Activated naive CD8-positive, alpha-beta T cell treated with anti-CD3 and anti-CD28 coated beads, Interleukin-2, amount 10 ng/mL, durations not matched to agents 7 days and 5 days (primary cell): ENCODE measurements at places on chromosomes 11 and 22. TPM values are rescaled to one million over a fixed set of nuclear protein-coding genes. Genes with fewer than 3 reads are reported as not detected.

DNA sequence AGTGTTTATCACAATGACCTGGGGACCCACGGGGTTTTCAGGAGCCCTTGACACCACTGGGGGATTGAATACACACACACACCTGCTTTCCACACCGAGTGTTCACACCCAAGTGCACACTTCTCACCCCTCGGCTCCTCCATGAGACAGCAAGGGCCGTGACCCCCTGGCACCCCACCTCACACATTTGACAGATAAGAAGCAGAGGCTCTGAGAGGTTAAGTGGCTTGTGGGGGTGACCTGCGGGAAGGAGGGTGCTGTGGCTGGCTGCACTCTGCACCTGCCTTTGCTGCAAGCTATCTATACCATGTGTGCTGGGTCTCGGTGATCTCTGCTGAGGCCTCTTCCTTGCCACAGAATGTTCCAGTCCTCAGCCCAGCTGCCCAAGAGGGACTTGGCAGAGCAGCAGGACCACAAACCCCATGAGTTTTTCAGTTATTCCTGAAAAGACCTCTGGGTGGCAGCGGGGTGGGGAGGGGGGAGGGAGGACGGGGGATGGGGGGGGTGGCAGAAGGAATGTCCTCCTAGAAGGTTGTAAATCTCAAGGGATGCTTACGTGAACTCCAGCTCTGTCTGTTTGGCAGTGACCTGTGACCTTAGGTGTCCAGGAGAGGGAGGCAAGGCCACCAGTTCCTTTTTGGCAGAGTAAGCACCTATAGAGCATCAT, 47.9 kb upstream of the RFPL3 start:
- H3K27ac ChIP-seq, result no peak overlapping the region
- H3K4me1 ChIP-seq, result no peaks in the 10 kb centered on the region

GRCh38 chr11:101889767-101890166, 25.0 kb upstream of the CEP126 start:
- no peaks in the 10 kb centered on the region for H3K36me3 ChIP-seq
- H3K4me3 ChIP-seq, result no peak overlapping the region
- peaks cover 13% of the 10 kb centered on the region for H3K27me3 ChIP-seq
- H3K4me1 ChIP-seq, result no peaks in the 10 kb centered on the region
- no peak overlapping the region for H3K27ac ChIP-seq

GRCh38 chr11:75277991-75278790, 37.6 kb downstream of the TPBGL start:
- peaks cover 26% of the 10 kb centered on the region for H3K36me3 ChIP-seq
- H3K27me3 ChIP-seq, result no peaks in the 10 kb centered on the region
- H3K4me1 ChIP-seq, result peaks cover 36% of the 10 kb centered on the region

RASD2 gene
- not detected for total RNA-seq

DNA sequence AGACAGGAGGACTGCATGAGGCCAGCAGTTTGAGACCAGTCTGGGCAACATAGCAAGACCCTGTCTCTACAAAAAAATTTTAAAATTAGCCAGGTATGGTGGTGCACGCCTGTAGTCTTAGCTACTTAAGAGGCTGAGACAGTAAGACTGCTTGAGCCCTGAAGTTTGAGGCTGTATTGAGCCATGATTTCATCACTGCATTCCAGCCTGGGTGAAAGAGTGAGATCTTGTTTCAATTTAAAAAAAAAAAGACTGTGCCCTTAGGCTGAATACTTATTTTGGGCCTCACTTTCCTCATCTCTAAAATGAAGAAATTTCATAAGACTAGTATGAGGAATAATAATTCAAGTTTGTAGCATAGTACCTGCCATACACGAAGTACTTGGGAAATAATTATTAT, 6.9 kb downstream of the AQP11 start:
- H3K4me3 ChIP-seq, result no peak overlapping the region
- no peaks in the 10 kb centered on the region for H3K36me3 ChIP-seq
- no peak overlapping the region for H3K27ac ChIP-seq
- DNase-seq, result no peak
- H3K27me3 ChIP-seq, result no peaks in the 10 kb centered on the region
- no peaks in the 10 kb centered on the region for H3K4me1 ChIP-seq

DAGLA gene
- 0.14 TPM for total RNA-seq

GRCh38 chr11:72776844-72777754, 16.7 kb downstream of the STARD10 start:
- no peak for DNase-seq
- peaks cover 9% of the 10 kb centered on the region for H3K27me3 ChIP-seq
- H3K4me3 ChIP-seq, result no peak overlapping the region
- H3K36me3 ChIP-seq, result no peaks in the 10 kb centered on the region
- H3K27ac ChIP-seq, result no peak overlapping the region
- peaks cover 15% of the 10 kb centered on the region for H3K4me1 ChIP-seq

GRCh38 chr11:120698918-120699317, 187.4 kb downstream of the GRIK4 start:
- no peaks in the 10 kb centered on the region for H3K4me1 ChIP-seq
- no peaks in the 10 kb centered on the region for H3K36me3 ChIP-seq
- no peak overlapping the region for H3K27ac ChIP-seq
- no peak for DNase-seq
- H3K4me3 ChIP-seq, result no peak overlapping the region

DNA sequence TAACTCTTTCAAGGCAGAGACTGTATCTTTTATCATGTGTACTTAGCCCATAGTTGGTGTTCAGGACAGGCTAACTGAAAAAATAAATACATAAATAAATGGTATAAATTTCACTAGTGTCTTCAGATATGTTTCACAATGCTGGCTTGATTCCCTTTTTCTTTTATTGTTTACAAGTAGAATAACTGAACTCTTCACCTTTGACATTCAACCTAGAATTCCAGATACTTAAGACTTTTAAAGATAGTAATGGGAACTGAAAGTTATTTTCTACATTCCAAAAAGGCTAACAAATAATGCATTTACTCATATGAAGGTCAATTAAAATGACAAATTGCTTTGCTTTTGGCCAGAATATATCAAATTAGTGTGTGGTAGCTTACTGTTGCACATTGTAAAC, 411.3 kb upstream of the TENM4 start:
- H3K4me3 ChIP-seq, result no peak overlapping the region
- H3K4me1 ChIP-seq, result no peaks in the 10 kb centered on the region
- no peaks in the 10 kb centered on the region for H3K27me3 ChIP-seq
- no peaks in the 10 kb centered on the region for H3K36me3 ChIP-seq
- no peak overlapping the region for H3K27ac ChIP-seq

DNA sequence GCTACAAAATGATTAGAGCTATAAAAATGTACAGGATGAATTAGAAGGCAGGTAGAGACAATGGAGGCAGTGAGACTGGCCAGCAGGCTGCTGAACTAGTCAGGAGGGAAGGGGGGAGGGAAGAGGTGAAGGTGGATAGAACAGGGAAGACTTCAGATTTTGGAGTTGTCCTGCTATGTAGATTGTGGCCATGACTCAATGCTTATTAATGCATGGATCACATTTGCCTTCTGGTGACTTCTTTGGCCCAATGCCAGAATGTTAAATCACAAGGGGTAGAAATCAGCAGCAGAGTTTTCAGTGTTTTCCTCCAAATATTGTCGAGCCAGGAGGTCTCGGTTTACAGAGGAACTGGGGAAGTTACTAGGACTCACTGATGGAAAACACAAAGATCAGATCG, 346.6 kb downstream of the AASDHPPT start:
- no peak overlapping the region for H3K27ac ChIP-seq
- no peak for DNase-seq
- no peak overlapping the region for H3K4me3 ChIP-seq
- H3K36me3 ChIP-seq, result no peaks in the 10 kb centered on the region
- no peaks in the 10 kb centered on the region for H3K27me3 ChIP-seq

DNA sequence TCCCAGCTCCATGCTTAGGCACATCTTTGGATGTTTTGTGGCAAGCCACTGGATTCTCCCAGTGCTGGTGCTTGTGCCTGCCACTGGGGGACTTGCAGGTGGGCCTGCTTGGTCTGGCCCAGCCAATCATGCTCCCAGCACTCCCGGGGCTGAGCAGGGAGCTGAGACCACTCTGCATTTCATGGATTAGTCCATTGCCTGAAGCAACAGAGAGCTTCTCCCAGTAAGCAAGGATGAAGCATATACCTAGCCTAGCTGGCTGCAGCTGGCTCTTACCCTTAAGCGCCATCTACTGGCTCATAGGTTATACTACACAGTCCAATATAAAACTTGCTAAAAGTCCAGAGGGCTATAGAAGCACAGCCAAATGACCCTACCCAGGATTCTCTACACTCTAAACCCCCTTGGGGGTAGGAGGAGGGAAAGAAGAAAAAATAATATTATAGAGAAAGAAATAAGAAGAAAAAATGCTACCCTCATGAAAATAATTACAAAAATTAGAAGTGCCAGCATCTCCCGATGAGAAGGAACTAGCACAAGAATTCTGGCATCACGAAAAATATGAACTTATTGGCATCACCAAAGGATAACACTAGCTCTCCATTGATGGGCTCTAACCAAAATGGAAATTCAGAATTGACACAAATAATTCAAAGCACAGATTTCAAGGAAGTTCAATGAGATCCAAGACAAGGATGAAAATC, 275.3 kb downstream of the C11orf87 start:
- H3K27me3 ChIP-seq, result no peaks in the 10 kb centered on the region
- H3K27ac ChIP-seq, result no peak overlapping the region
- no peak overlapping the region for H3K4me3 ChIP-seq
- no peaks in the 10 kb centered on the region for H3K36me3 ChIP-seq

DNA sequence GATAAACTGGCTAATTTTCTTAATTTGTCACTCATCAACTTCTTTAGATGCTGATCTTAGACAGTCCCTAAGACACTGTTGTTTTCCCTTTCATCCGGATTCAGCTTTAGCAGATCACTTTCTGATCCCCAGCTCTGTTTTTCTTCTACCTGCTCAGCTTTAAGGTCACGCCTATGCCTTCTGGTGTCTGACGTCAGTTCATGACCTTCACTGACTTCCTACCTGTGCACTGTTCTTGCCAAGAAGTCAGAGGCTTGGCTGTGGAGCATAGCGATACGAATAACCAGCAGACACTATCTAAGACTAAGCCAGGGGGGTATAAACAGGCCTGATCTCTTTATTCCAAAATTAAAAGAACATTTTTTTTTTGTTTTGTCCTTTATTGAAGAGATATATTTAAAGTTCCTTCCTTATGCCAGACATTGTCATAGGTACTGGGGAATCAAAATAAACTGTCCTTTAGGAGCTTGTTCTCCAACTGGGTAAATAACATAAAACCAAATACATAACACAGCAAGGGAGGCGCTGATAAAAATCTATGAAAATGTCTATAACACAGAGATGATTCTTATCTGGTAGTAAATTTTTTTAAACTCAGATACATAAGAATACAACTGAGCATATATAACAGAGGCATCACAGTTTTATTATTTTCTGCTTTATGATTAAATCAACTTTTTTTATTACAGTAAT, 352.2 kb upstream of the CTSC start:
- no peaks in the 10 kb centered on the region for H3K36me3 ChIP-seq
- H3K27me3 ChIP-seq, result no peaks in the 10 kb centered on the region
- no peak for DNase-seq

MRGPRE gene
- not detected for total RNA-seq

DNA sequence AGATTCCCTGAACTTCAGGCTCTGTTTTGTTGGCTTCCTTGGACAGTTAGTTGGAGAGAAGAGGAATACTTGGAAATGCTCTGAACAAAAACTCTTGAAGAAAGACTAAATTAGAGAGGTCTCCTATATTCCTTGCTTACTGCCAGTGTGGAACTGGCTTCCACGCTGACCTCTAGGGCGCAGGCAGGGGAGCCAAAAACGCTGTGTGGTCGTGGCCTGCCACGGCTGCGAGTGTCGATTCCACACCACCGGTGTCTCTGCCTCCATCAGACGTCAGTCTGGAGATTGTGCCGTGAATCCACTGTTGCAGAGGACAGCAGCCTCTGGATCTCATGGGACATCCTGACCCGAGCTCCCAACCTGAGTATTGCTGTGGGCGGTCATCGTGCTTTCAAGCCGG, 37.5 kb upstream of the RAB1B start:
- peaks cover 4% of the 10 kb centered on the region for H3K36me3 ChIP-seq
- no peak for DNase-seq
- H3K4me3 ChIP-seq, result no peak overlapping the region
- H3K27me3 ChIP-seq, result no peaks in the 10 kb centered on the region
- H3K27ac ChIP-seq, result no peak overlapping the region

ANGPTL5 gene
- total RNA-seq, result not detected

DNA sequence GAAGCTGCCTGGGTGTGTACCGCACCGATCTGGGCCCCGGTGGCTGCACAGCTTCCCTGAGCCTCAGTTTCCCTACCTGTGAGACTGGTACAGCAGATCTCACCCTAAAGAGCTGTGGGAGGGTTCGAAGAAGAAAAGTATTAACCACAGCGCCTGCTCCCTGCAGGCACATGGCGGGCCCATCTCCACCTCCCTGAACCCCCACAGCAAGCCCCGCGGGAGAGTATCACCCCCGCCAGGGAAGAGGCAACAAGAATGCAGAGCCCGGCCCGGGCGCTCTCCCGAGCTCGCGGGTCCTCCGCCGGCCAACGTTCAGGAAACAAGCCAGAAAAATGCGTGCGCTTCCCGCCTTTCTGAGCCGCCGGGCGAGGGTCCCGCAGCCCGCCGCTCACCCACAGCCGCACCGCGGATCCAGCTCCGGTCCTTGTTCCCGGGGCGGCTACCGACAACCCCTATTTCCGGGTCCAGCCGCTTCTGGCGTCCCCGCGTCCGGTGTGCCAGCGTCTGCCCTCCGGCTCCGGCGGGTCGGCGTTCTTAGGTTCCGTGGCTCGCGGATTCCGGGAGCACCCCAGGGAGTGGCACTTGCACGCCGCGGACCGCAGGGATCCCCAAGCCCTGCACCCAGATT, at the start of gene TOP3B:
TSS of gene TOP3B (minus strand) at position 450 of the 628 bp plus-strand sequence. CDS start 7,078 bp downstream, outside the sequence.
- no peaks in the 10 kb centered on the region for H3K27me3 ChIP-seq
- peaks cover 8% of the 10 kb centered on the region for H3K36me3 ChIP-seq
- H3K4me3 ChIP-seq, result peak within 1 kb of the TSS; percentile 90
- peak; percentile 87 for DNase-seq
- peaks cover 24% of the 10 kb centered on the region for H3K4me1 ChIP-seq
